Lower leg skin (tissue), 4 donors: ENCODE measurements at places on chromosomes 6 and 20.
A peak's percentile ranks its signal among the peaks of the same experiment; 100 is the strongest.

GRCh38 chr20:57661746-57662455 lies 41.7 kb upstream of the ZBP1 start:
- DNase-seq = peak; percentile 83

GRCh38 chr6:144667532-144668503 lies 382.7 kb downstream of the UTRN start:
- DNase-seq = no peak

DNA sequence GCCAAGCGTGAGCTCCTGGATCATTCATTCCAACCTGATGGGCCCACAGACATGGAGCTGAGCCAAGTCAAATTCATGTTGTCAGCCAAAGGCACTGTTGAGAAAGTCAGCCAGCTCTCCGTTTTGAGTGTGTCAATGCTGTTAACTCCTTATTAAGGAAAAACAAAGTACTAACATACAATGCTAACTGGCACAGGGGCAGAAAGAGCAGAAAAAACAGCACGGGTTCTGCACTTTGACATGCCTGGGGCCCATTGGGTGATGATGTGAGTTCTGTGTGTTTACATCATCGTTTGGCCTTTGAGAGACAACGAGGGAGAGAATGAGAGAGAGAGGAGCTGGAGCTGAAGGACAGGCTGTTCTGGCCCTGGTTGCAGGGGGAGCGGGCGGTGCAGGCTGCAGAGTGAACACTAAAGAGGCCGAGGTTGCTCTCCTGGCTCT lies 85.9 kb downstream of the SMOC2 start:
- no peak for DNase-seq

DNA sequence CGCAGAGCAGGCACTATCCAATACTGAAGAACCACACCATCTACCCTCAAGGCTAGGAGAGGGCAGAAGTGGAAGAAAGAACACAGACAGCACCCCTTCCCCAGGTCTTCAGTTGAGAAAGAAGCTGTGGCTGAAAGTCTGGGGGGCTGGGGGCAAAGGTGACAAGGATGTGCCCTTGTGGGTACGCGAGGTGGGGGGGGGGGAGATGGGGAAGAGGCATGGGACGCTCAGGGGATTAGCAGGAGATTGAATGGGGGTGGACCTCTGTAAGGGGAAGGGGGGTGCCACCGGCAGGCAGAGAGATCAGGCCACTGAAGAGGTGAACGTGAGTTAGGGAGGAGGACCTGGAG lies 1.1 kb downstream of the B4GALT5 start:
- DNase-seq = no peak

DNA sequence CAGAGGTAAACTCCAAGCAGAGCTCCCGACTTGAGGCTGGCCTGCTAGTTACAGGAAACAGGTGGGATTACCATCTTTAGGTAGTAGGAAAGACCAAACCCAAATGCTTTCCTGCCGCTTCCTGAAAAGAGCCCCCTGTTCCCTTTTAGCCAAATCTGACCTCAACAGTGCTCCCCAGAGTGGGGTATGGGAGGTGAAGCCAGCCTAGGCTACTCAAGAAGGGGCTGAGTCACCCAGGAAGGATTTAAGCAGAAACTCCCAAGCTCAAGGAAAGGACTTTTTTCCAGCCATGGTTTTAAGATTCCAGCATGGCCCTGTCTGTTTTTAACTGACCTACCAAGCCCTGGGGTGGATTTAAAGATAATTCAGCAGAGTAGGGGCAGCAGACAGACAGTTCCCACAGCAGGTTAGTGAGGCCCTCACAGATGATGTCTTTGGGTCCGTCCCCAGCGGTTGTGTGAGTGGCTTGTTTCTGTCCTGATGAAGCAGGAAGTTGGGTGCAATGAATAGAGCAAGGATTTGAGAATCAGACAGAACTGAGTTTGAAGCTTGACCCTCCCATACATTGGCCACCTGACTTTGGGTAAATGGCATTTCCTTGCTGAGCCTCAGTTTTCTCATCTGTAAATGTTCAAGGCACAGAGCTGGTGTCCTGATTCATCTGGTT lies 76.9 kb upstream of the MAFB start:
- DNase-seq = peak; percentile 29

DNA sequence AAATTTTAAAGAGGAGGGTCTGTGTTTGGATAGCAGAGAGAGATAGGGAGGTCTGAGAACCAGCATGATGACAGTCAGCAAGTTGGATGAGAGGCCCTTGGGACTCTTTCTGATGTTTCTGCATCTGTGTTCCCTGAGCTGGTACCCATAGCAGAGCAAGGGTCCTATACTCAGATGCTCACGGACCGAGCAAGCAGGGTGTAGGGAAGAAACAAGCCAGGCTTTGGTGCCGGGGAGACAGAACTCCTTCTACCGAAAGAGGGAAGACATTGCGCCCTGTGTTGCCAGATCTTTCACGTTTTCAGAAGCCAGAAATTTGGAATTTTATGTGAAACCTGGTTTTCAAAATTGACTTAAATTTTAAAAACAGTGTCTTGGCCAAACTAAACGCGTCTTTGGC lies 34.6 kb downstream of the NEDD9 start:
- DNase-seq = no peak

GRCh38 chr20:1012359-1013168 lies 10.5 kb upstream of the RSPO4 start:
- DNase-seq = no peak

DNA sequence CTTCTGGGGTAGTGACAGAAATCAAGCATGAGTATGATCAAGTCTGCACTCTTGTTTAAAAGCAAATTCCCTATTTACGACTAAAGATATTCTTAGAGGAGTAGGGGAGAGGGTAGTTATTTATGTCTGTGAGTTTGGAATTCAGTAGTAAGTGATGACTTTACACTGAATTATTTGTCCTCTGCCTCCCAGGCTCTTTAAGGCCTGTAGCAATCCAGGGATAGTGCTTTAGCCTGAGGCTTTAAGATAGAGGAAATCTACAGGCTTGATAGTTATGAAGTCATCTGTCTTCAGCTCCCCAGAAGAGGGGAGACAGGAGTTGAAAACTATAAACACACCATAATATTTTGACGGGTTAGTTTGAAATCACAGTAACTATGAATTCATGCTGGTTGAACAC lies 664.5 kb downstream of the EPM2A start:
- no peak for DNase-seq

- no peak for DNase-seq
Observed at GRCh38 chr6:25277857-25278256, 1.3 kb upstream of the CARMIL1 start.

DNA sequence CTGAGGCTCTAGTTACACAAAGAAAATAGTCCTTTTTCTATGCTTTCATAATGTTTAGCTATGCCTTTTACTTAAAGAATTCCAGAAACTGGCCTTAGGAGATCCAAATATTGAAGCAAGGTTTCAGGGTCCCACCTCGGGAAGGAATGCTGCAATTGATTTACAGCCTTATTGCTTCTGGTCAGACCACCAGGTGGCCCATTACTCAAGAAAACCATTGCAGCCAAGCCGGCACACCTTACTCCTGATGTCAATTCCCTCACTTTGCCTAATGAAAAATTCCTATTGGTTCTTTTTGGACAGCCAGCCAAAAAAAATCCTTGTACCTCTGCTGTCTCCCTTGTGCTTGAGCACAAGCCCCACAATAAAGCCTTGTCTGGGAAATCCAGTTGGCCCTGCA lies 173.9 kb downstream of the LMBRD1 start:
- DNase-seq = no peak

- DNase-seq = no peak
Observed at GRCh38 chr20:37142708-37143107, 36.4 kb upstream of the RPN2 start.

DNA sequence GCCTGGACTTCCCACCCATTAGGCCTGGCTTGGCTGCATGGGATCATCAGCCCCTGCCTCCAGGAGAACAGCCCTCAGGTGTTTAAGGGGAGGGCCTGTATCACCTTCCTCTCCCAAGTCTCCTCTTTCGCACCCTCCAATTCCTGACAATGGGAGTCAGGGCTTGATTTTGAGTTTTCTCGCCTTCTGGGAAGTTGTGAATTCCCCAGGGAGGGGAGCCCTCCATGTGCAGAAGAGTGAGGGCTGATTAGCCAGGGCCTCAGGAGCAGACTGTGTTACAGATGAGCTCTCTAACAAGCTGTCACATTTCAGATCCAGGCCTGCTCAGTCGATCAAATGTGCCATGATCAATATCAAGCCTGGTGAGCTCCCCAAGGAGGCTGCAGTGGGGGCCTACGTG lies 42.4 kb downstream of the CNBD2 start:
- no peak for DNase-seq

DNA sequence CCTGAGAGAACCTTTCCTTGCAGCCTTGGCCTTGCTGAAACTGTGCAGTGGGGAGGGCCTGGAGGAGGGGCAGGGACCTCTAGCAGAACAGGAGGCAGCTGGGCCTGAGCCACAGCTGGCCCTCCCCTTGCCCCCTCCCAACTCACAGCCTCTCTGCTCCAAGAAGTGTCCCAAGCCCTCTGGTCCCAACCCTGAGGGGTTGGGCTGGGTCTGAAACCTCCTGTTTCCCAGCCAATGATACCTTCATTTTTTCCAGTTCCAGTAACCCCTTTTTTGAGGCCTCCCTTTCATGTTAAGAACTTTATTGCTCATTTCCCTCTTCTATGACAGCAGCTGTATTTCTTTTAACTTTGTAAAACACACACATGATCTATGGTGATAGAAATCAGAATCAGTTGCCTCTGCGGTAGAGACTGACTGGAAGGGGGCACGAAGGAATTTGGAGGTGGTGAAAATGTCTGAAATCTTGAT lies 17.9 kb upstream of the ARMC12 start:
- DNase-seq = no peak

GRCh38 chr6:87572883-87573282 lies 16.9 kb downstream of the RARS2 start:
- DNase-seq = no peak

GRCh38 chr6:4615891-4616290 lies 160.3 kb upstream of the CDYL start:
- DNase-seq = no peak

DNA sequence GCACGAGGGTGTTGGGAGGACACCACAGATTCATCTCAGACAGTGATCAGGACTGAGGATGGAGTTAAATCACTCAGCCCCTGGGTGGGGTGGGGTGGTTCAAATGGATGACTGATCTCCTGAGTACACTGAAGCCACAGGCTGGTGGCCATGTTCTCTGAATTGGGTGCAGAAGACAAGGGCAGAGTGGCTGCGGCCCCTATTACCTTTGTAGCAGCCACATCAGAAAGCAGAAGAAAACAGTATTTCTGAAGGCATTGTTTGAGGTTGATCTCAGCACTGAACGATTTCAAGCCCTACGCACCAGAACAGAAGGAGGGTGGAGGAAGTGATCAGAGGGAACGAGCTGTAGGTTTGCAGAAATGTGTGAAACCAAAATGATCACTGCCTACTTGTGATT lies 71.6 kb downstream of the SH3BGRL2 start:
- DNase-seq = no peak

- no peak for DNase-seq
Observed at GRCh38 chr6:12208190-12208589, 82.0 kb upstream of the EDN1 start.

DNA sequence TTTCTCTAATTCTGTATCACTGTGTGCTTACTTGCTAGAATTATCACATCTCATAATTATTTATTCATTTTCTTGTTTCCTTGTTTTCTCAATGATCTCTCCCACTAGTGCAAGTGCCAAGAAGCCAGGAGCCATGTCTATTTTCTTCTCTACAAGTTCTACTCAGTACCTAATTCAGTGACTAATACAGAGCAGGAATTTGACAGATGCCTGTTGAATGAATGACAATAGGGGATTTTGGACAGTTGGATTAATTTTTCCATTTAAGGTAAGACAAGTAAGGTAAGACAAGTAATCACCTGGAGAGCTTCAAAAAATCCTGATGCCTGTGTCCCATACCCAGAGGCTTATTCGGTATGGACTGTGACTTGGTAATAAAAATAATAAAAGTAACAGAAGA lies 81.0 kb downstream of the EDN1 start:
- DNase-seq = no peak

DNA sequence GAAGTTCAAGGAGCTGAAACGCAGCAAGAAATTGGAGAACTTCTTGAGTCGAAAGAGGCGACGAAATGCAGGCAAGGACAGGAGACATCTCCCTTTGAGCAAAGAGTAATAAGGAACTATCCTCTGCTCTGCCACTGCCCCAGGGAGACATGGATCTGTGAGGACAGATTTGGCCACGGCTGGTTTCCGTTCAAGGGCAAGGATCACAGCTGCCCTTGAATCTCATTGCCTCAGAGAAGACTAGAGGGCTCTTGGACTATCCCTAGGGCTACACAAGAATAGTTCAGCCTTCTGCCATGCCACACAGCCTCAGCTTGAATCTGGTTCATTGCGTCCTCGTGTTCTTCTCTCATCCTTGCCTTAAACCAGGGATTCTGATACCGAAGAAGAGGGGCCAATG lies 7.7 kb downstream of the RRP36 start:
- DNase-seq = no peak

GRCh38 chr6:161226009-161226964 lies 47.6 kb downstream of the AGPAT4 start:
- DNase-seq = no peak

DNA sequence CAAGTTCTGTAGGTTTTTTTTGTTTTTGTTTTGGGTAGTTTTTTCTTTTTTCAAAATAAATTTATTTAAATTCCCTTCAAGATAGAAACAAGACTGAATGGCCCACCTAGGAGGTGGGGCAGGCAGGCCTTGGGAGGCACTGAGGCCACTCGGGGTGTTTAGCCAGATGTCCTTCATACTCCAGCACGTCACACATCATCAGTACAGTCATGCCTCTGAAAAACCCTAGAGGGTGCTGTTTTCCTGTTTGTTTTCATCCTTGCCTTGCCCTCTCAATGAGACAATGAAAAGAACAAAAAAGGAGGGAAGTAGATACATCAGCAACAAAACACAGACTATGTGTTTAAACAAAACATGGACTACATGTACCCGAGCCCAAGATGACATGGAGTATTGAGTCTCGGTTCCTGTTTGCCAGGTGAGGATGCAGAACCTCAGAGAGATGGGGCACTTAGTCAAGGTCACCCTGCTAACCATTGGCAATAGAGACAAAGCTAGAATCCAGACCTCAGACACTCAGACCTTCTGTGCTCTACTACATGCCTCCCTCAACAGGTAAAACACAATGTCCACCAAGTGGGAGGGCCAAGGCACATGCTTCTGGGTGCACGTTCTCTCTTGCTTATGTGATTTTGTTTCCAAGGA lies 26.8 kb upstream of the CLIC5 start:
- DNase-seq = no peak

DNA sequence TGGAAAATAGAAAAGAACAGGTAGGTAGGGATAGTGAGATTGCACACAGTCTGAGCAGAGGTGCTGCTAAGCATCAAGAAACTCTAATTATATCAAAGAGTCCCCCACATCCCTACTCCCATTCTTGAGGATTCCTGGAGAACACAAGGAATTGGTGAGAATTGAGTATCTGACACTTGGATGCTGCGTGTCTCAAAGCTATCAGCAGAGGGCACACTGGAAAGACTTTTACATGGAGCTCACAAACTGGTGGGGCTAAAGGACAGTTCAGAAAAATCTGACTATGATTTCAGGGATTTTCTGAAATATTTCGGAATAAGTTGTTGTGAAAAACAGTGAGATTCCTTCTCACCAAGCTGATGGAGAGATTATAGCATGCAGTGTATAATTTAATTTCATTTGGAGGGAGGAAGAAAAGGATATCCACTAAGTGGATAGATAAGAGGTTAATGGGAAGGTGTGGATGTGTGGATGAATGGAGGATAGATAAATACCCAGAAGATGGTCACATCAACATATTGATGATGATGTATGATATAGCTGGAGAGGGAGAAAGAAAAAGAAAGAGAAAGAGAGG lies 215.4 kb upstream of the DEFB112 start:
- DNase-seq = no peak

GRCh38 chr6:169880516-169880915 lies 129.1 kb downstream of the ERMARD start:
- no peak for DNase-seq

GRCh38 chr6:134416418-134417154 lies 98.7 kb upstream of the SGK1 start:
- no peak for DNase-seq
